ENCODE measurements at places on chromosomes 2 and 18.

GRCh38 chr18:23121133-23121532 is 14.2 kb upstream of the CABLES1 start:
- DNase-seq, result no peak

- DNase-seq, result no peak
These were observed 60.9 kb downstream of the LOXHD1 start for GRCh38 chr18:46596119-46596518.

DNA sequence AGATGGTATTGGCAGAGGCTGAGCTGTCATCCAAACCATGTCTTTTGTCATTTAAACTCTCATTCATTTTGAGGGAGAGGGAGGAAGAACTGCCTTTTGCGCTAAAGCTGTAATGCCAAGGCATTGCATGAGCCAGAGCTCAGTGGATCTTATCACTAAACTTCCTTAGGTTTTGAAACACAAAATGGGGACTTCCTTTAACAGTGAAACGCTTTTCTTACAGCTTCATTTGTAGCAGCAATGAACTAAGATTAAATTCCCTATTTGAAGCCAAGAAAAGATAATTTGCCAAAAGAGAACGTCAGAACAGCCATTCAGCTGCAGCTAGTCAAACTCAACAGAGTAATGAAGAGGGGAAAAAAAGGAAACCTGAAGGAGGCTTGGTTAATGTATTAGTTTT is 143.5 kb upstream of the MMADHC start:
- no peak for DNase-seq

GRCh38 chr2:59584958-59585357 is 968.5 kb downstream of the BCL11A start:
- DNase-seq, result peak; percentile 1

DNA sequence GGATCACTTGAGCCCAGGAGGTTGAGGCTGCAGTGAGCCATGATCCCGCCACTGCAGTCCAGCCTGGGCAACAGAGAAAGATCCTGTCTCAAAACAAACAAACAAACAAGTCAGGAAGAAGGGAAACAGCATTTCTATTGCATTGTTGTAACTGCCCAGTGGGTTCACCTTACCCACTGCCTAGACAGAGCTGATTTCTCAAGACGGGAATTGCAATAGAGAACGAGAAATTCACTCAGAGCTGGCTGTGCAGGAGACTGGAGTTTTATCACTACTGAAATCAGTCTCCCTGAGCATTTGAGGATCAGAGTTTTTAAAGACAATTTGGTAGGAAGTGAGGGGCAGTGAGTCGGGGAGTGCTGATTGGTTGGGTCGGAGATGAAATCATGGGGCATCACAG is 24.2 kb upstream of the RTTN start:
- DNase-seq, result no peak

DNA sequence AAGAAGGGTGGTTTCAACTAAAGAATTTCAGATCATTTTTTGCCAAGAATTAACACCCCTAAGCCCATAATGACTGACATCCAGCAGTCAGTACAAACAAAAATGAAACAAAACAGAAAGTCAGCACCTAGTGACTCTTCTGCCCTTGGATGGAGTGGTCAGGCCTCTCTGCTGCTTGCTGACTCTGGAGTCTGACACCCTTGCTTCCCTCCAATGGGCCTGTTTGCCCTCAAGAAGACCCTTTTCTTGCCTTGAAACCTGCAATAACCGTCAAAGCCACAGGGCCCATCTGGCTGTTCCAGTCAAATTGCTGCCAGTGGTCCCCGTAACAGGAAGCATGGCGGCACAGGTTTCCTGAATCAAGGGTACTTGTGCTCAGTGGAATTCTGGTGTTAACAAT is 27.2 kb upstream of the CYTIP start:
- DNase-seq, result no peak

- DNase-seq, result no peak
These were observed 195.6 kb upstream of the POU3F3 start for GRCh38 chr2:104658144-104658835.

GRCh38 chr2:108423067-108423466 is 25.9 kb upstream of the GCC2 start:
- no peak for DNase-seq

DNA sequence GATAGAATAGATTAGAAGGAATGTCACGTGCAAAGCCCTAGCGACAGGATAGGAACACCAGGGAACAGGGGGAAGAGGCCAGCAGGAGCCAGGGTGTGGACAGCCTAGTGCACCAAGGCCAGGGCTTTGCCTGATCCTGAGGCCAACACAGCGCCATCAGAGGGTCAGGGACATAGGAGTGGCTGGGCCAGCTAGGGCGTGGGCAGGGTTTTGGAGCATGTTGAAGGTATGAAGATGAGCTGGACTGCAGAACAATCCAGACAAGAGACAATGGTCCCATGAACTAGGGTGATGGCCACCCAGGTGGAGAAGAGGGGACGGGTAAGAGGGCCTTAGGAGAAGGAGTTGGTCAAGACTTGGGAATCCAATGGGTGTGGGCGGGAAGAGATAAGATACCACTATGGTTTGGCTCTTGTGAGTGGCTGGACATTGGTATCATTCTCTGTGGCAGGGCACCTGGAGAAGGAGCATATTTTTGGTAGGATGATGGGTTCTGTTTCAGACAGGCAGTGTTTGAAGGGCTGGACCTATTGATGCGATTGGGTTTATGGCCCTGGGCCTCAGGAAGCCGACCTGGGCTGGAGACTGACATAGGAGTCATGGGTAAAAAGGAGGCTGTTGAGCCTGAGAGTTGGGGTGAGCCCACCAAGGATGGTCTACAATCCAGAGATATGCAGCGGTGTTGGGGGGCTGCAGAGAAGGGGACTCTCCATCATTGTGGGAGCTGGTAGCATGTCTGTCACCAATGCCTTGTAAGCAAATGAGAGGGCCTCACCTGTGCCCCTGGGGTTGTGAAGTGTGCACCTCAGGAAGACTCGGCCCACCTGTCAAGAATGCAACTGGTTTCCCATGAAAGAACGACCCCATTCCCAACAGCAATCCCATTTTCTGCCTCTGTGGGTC is 2.0 kb upstream of the HS1BP3 start:
- DNase-seq, result no peak

DNA sequence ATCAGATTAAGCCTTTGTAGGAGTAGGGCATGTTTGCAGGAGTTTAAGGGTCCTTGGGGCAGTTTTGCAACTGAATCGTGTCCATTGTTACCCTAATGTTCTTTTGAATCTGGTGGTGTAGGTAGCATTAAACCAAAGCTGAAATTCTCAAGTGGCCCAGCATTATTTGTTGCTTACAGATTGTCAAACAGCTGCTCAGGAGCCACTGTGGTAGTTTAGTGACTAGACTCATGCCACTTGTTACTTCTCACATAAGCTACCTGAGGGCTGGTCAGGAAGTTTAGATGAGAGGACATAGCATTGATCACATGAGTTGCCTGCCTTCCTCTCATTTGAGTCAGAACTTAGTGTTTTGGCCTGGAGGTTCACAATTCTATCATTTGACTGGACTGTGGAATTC is 157.6 kb downstream of the HAUS1 start:
- no peak for DNase-seq

DNA sequence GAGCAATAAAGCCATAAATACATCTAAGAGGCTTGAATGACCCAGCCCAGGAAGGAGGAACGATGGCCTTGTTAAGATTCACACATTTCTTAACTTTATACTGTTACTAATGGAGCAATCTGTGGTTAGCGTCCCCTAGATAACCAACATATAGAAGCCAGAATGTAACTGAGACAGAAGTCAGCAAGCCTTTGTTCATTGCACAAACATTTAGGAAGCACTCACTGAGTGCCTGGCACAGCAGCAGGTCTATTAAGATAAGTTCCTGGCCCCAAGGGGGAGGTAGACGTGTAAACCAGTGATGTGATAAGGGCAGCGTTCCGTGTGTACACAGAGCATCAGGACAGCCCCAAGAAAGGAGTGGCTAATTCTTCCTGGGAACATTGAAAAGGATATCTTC is 63.6 kb upstream of the ATL2 start:
- DNase-seq, result no peak

- DNase-seq, result no peak
These were observed 408.4 kb downstream of the HRH4 start for GRCh38 chr18:24868760-24869237.

DNA sequence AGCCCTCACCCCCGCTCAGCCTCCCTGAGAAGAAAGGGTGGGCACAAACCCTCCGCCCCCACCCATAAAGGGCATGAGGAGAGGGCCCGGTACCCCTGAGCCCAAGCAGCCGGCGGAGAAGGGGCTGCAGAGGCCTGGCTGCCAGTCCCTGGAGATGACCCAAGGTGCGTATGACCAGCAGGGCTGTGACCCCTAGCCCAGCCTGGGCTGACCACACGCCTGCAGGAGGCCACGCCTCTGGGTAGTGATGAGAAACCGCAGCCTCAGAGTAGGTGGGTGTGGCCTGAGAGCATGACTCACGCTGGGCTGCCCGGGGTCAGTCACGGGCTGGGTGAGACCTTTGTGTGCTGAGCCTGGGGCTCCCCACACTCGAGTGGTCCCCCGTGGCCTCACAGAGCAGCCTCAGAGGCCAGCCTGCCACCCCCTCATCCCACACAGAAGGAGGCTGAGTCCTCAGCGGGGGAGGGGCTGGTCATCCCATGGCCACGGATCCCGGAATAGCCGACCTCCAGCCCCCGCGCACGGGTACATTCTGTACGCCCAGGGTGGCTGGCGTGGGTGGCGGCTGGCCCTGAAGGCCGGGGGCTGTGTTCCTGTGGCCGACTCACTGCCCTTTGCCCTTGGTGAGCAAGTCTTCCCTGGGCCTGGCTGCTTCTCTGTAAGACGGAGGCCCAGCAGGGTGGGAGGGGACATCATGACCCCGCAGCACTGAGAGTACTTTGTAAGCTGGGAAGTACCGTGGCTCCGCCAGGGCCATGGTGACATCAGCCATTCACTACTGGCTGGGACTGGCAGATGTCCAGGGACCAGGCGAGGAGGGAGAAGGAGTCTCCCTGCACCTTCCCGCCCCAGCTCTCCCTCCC is 110.8 kb upstream of the OTOS start:
- DNase-seq, result no peak

GRCh38 chr2:215652388-215652787 is 216.5 kb upstream of the FN1 start:
- no peak for DNase-seq

- no peak for DNase-seq
These were observed 120.5 kb downstream of the EIPR1 start for GRCh38 chr2:3257166-3257565.

DNA sequence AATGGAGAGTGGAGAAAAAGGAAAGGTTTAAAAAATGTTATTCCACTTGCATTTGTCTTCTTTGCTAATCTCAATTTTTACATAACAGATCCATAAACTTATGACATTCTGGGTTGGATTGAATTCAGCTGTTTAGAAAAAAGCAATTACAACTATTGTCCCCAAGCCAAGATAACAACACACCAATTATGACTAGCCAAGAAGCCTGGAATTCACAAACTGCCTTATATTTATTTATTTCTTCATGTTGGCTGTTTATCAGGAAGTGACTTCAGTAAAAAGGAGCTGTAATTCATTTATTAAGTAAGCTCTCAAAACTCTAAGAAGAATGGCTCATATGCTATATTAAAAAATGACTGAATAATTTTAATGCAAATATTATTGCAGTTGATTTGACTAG is 137.4 kb downstream of the CALCRL start:
- DNase-seq, result no peak

- DNase-seq, result no peak
These were observed 57.0 kb downstream of the ANKMY1 start for GRCh38 chr2:240500561-240501423.

- DNase-seq, result no peak
These were observed 766.2 kb upstream of the TMEFF2 start for GRCh38 chr2:192960945-192961344.

- no peak for DNase-seq
These were observed 334.0 kb upstream of the MEX3C start for GRCh38 chr18:51531501-51531900.

DNA sequence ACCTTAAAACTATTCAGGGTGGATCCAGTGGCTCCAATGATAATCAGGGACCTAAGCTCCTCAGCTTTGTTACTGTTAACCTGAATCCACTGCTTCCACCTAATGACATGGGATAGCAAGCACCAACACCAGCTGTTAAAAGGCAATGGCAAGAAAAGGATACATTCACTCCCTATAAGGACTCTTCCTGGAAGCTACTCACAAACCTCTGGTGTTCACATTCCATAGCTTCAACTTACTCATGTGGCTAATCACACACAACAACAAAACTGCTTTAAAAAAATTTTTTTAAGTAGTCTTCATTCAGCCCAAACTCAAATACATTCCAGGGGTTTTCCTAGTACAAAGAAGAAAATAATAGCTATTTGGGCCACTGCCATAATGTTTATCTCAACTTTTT is 24.5 kb downstream of the ROCK2 start:
- no peak for DNase-seq

GRCh38 chr2:192190474-192190873 is 4.3 kb downstream of the TMEFF2 start:
- DNase-seq, result no peak

- no peak for DNase-seq
These were observed 67.3 kb downstream of the B3GNT2 start for GRCh38 chr2:62263076-62263715.
